ENCODE measurements at places on chromosomes 2 and 18. TPM values are rescaled to one million over a fixed set of nuclear protein-coding genes. Genes with fewer than 3 reads are reported as not detected.
A peak's percentile ranks its signal among the peaks of the same experiment; 100 is the strongest.

Gene AQP12B
- not detected for polyA plus RNA-seq

Gene KLHL30
- polyA plus RNA-seq: 0.24 TPM

Gene RTKN
- polyA plus RNA-seq: 8.6 TPM

Gene PDE11A
- polyA plus RNA-seq: 0.47 TPM

Gene PIKFYVE
- 6.9 TPM for polyA plus RNA-seq

Gene CAPN14
- polyA plus RNA-seq: 0.05 TPM

- DNase-seq: no peak
These were observed at the start of gene SALL3 for GRCh38 chr18:78979730-78980278. Gene SALL3 (plus strand): TSS chr18:78979818. CDS start chr18:78980275, 457 bp downstream.

DNA sequence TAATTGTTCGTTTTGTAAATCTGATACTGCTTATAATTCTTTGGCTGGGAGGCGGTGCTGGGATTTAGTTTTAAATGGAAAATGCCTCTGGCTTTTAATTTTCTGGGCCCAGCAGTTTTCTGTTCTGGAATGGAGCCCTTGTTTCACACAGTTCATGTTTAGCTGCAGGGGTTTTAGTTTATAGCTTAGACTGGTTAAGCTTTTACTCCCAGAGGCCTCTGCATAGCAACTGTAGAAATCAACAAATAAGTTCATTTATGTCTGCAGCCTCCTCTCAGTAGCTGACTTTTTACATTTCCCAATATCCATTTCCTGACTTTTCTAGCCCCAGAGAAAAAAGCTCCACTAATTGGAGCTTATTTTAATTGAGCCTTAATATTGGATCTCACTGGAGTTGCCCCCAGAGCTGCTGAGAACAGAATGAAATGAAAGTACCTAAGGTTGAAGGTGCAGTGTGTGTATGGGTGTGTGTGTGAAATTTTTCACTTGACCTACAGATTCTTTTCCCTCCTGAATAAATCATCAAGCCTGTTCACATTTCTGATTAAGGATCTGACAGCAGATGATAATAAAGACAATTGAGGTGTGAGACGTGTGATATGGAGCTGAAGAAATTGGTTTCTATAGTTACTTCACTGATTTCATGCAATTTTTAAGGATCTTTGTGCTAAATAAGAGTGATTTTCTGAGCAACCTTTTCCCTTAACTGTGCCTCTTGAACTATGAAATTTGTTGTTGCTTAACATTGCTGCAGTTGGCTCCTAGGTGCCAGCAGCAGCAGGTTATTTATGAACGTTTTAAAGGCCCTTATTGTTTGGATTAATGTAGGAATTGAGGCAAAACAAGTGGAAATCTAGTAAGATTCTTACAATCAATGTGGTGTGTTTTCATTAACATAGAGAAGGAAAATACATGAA, 109.6 kb downstream of the TAF4B start:
- no peak for DNase-seq

DNA sequence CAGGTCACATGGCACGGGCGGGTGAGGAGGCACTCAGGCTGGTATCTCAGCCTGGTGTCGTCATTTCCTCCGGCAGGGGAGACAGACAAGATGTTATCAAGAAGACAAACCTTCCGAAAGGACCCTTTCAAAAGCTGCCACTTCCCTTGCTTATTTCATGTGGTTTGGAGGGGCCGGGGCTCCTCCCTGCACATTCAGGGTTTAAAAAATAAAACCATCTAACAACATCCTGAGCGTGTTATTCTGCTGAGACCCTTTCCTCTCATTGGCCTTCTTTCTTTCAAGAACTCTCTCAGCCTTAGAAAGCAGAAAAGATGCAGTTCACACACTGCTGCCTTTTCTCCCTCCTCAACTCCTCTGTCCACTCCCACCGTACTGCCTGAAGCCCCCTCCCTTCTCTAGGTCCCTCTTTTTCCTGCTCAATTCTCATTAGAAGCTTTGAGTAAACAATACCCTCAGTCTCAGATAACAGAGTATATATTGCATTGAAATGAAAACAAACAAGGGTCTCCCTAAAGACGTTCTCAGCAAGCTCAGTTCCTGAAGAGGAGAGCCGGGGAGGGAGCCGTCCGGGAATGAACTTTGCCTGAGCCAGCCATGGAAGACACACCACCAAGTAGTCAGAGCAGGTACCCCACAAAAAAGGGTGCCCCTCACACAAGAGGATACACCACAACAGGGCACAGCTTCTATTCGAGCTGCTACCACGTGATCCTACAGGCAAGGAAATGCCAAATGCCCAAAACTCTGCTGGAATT, 9.7 kb downstream of the SMAD7 start:
- DNase-seq: no peak

- DNase-seq: no peak
These were observed 897.5 kb downstream of the SUCLG1 start for GRCh38 chr2:83561592-83561991.

- no peak for DNase-seq
These were observed 37.1 kb downstream of the CD28 start for GRCh38 chr2:203743441-203743981.

- no peak for DNase-seq
These were observed 142.7 kb downstream of the FIGN start for GRCh38 chr2:163592954-163593622.

DNA sequence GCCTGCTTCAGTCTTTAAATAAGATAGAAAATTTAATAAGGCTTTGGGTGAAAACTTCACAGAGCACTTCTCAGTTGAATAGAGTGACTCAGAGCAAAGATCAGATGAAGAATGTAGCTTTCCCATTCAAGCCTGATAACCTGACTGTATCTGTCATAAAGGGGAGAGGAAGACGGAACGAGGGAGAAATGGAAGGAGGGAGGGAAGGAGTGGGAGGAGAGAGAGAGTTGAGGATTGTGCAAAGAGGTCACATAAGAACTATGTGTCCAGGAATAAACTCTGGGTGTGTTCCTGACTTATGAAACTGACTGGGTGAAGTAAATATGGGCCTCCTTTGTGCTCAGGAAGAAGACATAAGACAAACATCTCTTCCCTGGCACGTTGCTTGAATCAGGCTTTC, 385.5 kb downstream of the LPIN1 start:
- no peak for DNase-seq

DNA sequence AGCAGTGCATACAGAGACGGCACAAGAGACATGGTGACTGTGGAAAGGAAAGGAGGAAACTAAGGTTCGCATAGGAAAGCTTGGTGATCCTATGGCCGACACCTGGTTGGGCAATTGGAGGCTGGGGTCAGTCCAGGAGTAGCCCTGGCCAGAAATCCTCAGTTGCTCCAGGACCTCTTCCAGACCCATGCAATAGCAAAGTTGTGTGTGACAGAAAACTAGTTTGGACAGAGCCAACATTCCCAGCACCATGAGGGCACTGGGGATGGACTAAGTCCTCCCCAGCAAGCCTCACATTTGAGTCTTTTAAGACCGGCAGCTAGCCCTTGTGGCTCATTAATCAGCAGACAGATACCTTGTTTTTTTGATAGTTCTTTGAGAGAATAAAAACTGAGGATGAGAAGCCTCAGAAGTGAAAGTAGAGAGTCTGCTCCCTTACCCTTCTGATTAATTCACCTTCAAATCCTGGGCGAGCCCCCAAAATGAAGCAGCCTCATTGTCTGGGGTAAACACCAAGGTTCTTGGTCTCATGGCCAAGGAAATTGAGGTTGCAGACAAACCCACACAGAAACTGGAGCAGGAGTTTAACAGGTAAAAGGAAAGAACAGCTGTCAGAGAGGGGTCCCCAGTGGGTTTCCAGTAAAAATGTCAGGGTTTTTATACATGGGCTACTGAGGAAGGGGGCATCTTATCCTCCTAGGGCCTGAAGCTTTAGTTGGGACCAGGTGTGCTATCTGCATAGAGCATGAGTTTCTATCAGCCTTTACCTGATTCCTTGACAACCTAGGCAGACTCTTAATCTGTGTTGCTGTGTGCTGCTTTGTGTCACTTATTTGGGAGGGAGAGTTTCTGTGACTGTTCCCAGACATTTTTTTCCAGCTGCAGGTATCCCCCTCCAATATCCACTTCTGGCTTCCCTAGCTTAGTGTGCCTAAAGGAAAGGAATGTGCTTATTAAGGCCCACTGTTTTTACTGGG, 39.1 kb downstream of the STK17B start:
- DNase-seq: no peak

DNA sequence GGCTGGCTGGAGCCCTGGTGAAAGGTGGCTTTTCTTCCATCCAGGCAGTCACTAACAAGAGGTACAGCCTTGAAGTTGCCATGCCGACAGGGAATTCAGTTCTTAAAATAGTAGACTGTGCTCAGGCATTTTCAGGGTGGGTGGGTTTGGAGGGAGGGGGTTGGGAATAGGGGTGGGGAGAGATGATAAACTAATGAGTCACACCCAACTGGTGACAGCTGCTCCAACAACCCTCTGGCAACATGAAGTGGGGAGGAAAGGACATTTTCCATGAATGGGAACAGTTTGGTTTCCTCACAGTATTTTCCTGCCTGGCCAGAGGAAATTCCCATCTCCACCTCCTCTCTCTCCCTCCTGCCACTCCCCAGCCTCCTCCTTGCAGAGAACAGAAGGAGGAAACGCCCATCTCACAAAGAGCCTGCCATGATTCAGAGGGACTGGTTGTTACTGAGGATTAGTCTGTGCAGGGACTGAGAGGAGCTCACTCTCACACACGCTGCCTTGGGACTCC, 113.0 kb upstream of the SLC1A4 start:
- DNase-seq: no peak

DNA sequence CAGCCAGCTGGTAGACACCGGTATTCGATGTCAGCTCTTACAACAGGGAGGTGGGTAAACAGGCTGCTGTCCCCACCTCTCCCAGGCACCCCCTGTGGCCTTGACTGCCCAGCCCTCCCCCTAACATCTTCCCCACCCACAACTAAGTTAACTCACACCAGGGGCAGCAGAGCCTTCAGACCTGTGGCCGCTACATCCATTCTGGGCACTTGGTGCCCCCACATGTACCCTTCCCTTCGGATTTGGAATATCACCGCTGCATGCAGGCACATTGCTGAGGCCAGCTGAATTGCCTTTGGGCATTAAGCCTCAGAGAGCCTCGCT, 130.3 kb downstream of the MYCN start:
- DNase-seq: no peak

DNA sequence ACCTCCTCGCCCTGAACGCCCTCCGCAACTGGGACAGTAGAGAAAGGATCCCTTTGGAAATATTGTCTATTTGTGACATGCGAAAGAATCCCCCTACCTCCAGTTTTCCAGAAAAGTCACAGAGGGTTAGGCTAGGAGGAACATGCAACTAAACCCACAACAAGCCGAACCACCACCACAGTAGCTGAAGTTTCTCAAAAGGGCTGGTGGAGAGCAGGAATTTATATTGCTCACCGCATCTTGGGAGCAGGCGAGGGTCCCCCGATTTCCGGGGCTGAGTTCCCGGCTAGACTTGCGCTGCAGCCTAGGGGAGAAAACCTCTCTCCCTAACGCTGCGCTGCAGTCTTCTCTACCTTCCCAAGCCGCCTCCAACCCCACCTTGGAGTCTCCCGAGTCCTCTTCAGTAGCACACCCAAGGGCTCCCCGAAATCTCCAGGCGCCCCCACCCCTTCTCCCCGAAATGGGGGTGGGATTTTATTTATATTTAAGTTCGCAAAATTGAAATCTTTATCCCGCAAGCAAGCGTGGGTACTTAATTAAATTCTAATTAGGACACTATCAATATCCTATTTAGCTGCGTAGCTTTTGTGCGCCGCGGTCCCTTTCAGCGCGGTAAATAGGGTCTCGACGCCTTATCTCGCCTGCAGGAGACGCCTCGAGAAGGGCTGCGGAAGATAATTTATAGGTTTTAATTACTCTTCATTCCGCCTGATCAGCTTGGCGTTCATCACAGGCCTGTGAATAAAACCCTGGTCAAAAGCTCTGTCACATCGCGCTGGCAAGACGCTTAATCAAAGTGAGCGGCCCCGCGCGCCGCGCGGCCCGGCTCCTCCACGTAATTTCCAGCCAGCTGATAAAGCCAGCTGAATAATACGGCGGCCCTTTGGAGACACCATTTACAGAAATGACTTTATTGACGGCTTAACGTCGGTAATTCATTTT, 2.0 kb upstream of the EN1 start:
- DNase-seq: no peak

- DNase-seq: no peak
These were observed 97.6 kb downstream of the COL6A3 start for GRCh38 chr2:237316339-237316738.

DNA sequence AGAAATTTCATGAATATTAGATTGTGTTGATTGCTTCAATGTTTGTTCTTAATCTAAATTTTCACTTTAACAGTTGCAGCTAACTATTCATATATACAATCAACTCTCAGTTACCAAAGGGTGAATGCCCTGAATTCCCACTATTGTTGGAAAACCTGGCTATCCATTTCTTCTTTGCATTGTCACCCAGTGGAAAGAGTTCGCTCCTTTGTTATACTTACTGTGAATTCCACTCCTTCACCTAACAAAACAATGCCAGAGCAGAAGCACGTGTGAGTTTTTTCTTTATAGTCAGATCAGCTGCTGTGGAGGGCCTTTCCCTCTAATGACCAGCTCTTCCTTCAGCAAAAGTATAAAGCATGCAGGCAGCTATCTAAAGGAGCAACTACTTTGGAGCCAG, 409.2 kb upstream of the NRP2 start:
- no peak for DNase-seq

- no peak for DNase-seq
These were observed 318.0 kb downstream of the FIGN start for GRCh38 chr2:163417596-163418337.

GRCh38 chr2:232689152-232689910, 7.8 kb upstream of the GIGYF2 start:
- peak; percentile 23 for DNase-seq

DNA sequence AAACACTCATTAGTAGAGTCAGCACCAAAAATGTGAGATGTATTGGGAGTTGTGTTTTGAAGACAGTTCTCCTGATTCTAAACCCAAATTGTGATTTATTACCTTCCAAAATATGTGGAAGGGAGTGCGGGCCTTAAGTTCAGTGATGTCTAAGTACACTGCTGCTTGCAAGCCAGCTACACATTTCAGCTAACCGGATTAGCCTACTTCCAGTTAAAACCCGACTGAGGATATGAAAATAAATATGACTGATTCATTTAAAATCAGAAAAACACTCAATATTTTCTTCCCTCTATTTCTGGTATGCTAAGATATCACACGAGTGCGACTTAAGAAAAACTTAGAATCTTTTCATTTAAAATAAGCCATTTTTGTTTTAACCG, 907 bp downstream of the FHL2 start:
- no peak for DNase-seq

DNA sequence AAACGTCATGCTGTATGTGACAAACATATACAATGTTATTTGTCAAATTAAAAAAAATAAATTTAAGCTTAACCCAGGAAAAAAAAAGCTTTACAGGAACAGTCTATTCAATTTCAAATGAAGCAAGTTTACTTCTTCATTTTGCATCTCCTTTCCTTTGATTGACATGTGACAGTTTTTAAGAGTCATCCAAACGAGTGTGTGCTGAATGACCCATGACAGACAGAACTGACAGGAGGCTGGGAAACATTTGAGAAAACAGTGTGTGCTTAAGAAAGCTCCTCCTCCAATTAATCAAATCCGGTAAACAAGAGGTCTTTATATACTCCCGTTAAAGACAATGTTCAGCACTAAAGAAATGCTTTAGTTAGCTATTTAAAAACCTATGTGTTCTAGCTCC, 177.7 kb downstream of the SRBD1 start:
- no peak for DNase-seq
